IMR-90 (cell line): ENCODE measurements at places on chromosomes 1 and 21.
A peak's percentile ranks its signal among the peaks of the same experiment; 100 is the strongest.

GRCh38 chr1:1441002-1441888 lies 5.8 kb downstream of the VWA1 start:
- DNase-seq, result no peak

GRCh38 chr1:21350202-21350885 lies 60.1 kb upstream of the ECE1 start:
- no peak for DNase-seq

- peak; percentile 68 for DNase-seq
Observed at GRCh38 chr1:201408176-201408833, 9.2 kb upstream of the LAD1 start.

- no peak for DNase-seq
Observed at GRCh38 chr1:2520806-2521205, 5.6 kb downstream of the PANK4 start.

- DNase-seq, result peak; percentile 42
Observed at GRCh38 chr1:172779491-172779890, 120.6 kb downstream of the FASLG start.

DNA sequence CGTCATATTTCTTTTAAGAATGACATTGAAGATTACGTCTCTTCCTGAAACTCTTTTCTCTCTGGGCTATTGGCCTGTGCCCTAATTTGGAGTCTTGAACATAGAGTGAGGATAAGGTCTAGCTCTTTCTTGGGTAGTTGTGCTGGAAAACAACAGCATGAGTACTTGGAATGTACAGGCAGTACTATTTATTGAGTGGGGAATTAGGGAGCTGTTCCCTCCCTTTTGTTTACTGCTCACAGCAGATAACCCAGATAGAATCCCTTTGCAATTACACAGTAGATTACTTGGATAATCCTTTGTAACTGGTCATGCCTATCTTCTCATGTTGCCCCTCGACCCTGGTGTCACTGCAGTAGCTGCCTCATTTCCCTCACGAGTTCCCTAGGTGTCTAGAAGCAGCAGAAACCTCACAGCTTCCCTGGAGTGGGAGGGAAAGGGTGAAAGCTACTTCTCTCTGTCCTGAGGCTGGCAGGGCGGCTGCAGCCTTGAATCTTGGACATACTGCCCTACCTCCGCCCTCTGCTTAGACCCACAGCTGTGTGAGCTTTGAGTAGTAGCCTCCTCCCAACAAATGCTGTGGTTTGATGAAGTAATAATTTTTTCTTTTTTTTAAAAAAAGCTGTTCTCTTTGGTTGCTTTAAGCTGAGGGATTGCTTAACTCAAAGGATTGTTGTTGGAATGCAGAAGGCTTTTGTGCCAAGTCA lies 70.6 kb downstream of the FGGY start:
- peak; percentile 94 for DNase-seq

DNA sequence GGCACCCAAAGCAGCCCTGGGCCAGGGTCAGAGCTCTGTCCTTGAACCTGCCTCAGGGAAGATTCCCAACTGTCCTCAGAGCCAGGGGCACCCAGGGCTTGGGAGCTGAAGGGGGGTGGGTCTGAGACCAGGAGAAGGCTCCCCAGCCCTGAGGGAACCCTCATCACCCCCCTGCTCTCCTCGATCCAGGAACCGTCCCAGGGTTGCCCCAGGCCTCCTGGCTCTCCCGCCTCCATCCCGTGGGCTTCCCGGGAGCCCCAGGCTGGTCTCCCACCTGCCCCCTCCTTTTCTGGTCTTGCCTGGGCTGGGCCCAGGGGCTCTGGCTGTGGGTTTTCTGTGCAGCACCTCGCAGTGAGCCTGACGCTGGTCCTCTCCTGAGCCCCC lies 6.7 kb upstream of the SAMD11 start:
- no peak for DNase-seq

- peak; percentile 28 for DNase-seq
Observed at GRCh38 chr1:179314928-179315327, 21.3 kb downstream of the SOAT1 start.

GRCh38 chr1:29959356-29959755 lies 723.0 kb downstream of the PTPRU start:
- DNase-seq, result no peak

- no peak for DNase-seq
Observed at GRCh38 chr1:9486466-9487140, 52.7 kb upstream of the SLC25A33 start.
